ENCODE measurements at places on chromosomes 1 and 21.

DNA sequence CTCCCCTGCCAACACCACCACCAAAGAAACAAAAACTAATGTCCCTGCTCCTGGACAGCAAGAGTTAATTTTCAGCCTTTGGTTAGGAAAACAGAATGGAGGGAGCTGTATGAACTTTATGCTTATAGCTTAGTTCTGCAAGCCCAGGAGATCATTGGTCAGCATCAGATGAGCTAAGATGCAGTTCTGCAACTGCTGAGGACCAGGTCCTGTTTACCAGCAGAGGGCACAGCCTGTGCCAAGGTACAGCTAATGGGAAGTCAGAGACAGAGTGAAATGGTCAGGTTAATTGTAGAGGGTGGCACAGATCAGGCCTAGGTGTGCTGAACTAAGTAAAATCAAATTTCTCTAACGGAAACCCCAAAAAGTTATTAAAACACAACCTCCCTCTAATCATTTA lies 161.3 kb downstream of the ROR1 start:
- DNase-seq = no peak

DNA sequence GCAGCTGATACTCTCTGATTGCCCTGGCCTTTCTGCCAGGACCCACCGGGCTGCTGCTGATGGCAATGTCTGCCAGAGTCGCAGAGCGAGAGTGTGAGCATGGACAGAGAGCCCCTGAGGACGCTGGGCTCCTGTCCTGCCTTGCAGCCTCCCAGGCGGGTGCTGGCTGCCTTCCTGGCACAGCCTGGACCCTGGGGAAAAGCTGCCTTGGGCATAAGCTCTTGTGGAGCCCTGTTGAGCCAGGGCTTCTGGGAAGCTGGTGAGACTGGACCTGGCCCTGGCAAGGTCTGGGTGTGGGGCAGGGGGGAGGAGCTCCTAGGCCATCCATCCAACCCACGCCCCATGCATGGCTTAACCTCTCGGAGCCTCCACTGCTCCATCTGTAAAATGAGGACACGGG lies 105.8 kb upstream of the WNT4 start:
- DNase-seq = no peak

GRCh38 chr1:14782741-14783591 lies 184.5 kb downstream of the KAZN start:
- no peak for DNase-seq

DNA sequence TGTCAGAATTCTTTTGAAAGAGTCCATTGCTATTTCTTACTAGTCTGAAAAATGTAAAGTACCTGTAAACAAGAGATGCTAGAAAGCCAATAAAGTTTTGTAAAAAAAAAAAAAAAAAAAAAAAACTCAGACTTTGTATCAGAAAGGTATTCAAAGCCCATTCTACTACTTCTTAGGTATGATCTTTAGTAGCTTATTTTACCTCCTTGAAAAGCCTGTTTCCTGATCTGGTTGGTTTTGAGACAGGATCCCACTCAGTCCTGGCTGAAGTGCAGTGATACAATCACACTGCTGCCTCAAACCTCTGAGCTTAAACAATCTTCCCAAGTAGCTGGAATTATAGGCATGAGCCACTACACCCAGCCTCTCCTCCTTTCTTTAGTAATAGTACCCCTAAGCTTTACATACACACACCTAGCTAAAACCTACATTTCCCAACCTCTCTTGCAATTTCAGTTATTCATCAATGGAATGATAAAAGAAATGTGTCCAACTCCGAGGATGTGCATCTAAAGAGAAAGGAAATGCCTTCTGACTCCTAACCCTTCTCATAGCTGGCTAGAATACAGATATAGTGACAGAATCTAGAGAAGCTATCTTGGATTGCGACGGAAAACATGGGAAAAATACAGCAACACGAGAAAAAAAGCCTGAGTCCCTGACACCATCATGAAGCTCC lies 30.6 kb downstream of the EPS15 start:
- DNase-seq = no peak

GRCh38 chr1:37867784-37868183 lies 8.4 kb upstream of the MTF1 start:
- DNase-seq = no peak

- no peak for DNase-seq
These were observed 31.5 kb upstream of the VASH2 start for GRCh38 chr1:212918824-212919223.

GRCh38 chr1:153277852-153278251 lies 18.4 kb downstream of the LORICRIN start:
- DNase-seq = no peak

DNA sequence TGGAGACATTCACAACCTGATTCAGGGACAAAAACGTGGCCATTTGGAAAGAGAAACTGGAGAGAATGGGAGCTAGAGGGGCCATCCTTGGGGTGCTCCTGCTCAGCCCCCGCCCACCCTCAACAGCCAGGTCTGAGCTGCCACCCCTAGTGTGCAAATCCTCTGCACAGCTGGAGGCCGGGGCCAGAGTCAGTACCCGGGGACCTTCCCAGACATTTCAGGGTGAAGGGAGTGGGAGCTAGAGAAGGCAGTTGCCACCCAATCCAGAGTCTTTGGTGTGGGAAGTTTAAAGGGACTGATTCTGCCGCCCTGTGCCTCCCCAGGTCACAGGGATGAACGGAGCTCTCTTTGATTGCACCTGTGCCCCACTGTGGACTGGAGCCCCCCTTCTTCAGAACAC lies 397.4 kb downstream of the MATN1 start:
- no peak for DNase-seq

GRCh38 chr1:113219377-113219776 lies 146.4 kb downstream of the LRIG2 start:
- DNase-seq = no peak

GRCh38 chr1:221773383-221773782 lies 31.5 kb upstream of the DUSP10 start:
- no peak for DNase-seq
